ENCODE measurements at places on chromosomes 12 and 14.

DNA sequence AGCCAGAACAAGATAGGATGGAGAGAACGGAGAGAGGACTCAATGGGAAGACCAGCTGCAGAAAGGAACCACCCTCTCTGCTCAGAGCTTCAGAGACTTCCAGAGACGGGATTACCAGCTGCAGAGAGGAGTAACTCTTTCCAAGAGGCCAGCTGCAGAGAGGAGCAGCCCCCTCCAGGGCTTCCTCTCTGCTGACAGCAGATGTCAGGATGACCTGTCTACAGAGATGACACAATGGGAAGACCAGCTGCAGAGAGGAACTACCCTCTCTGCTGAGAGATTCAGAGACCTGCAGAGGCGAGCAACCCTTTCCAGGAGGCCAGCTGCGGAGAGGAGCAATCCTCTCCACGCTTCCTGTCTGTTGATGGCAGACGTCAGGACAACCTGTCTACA lies 61.8 kb downstream of the KLRG1 start:
- DNase-seq = no peak

DNA sequence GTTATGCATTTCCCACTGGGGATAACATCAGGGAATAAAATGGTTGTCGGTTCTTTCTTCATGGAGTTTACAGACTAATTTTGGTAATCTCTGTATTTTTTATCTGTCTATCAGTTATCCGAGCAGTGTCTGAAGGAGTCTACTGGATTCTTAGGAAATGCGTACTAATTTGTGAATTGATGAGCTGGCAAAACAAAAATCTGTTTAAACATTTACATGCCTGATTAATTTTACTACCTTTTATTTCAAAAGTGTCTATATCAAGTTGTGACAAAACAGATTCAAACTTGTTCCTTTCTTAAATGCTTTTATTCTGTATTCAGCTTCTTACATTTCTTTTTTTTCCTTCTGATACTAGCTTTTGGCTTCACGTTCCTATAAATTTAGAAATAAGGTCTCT lies 4.4 kb downstream of the RIMKLB start:
- DNase-seq = no peak

GRCh38 chr12:2397356-2398045 lies 344.7 kb downstream of the CACNA1C start:
- DNase-seq = no peak

DNA sequence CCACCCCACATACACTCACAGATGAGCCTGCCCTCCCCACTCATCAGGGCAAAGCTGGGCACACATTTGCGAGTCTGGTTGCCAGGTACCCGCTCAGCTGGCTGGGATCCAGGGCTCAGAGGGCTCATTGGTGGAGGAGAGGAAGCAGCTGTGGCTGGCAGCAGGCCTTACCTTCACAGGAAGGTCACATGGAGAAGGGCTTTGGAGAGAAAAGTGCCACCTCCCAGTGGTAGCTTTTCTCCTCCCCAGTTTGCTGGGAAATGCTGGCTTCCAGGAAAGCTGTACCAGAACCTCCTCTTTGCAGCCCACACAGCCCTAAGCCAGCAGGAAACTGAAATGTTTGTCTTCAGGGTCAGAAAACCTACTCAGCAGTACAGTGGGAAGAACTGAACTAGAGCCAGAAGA lies 55.6 kb downstream of the LGMN start:
- no peak for DNase-seq

GRCh38 chr14:56878766-56879165 lies 68.5 kb upstream of the OTX2 start:
- no peak for DNase-seq

GRCh38 chr12:43812057-43812456 lies 5.9 kb upstream of the TWF1 start:
- no peak for DNase-seq

DNA sequence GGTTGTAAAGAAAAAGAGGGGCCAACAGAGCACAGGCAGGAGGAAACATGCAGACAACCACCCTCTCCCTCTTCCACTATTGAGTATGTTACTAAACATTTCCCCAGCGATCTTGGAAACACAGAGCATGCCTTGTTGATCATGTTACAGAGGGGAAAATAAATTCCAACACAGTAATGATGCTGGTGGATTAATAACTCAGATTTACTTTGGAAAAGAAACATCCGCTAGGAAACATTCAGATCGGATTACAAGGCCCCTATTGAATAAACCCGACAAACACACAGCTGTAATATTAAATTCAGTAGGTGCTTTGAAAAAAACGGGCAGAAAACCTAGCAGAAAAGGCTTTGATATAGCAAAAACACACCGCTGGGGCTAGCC lies 5.4 kb downstream of the BMP4 start:
- DNase-seq = no peak

DNA sequence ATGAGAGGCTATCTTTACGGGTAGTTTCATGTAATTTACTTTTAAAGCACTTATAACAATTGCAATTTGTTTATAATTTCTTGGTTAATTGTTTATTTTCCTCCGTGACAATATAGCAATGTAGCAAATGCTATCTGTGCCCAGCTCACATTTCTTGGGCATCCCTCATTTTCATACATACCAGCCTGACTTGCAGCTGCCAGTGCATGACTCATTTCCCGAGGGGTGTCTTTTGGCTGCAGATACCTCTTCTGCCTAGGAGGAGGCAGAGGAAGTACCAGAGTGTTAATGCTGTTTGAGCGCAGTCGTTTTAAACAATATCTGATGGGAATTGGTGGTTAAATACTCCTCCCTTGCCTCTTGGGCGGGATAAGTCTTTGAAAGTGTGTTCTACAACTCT lies 104.2 kb upstream of the ABCD2 start:
- no peak for DNase-seq

DNA sequence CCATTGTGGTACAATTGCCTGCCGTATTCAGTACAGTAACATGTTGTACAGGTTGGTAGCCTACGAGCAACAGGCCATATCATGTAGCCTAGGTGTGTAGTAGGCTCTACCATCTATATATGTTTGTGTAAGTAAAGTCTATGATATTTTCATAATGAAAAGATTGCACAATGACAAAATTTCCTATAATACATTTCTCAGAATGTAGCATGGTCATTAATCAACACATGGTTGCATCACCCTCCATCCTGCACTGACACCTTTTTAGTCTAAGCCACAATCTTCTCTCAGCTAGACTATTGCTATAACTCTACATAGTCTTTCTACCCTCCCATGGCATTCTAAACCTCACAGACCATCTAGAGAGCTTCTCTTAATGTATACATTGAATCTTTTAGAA lies 158.5 kb upstream of the HMGA2 start:
- no peak for DNase-seq

DNA sequence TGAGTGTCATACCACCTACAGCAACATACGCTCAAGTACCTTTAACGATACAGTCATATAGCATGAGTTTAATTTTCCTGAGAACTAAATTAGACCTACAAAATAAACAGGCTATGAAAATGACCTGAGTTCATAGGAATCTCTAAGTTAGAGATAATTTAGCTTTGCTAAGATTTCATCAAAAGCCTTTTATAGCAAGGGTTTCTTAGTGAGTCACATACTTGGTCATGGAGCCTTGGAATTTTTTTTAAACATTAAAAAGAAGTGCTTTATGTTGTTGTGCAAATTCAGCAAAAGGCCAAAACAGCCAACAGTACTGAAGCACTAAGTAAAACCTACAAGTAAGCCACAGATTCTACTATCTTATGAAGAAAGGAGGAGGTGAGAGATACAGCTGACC lies 93.6 kb upstream of the FERMT2 start:
- DNase-seq = no peak

GRCh38 chr12:28963554-28963953 lies 185.5 kb upstream of the FAR2 start:
- DNase-seq = no peak
